ENCODE measurements at places on chromosomes 3 and 15. TPM values are rescaled to one million over a fixed set of nuclear protein-coding genes. Genes with fewer than 3 reads are reported as not detected.
A peak's percentile ranks its signal among the peaks of the same experiment; 100 is the strongest.

- DNase-seq, result no peak
These were observed 759 bp upstream of the TTBK2 start for GRCh38 chr15:42921342-42921731.

GRCh38 chr3:121834157-121834670 is 646 bp downstream of the IQCB1 start:
- no peak for DNase-seq

- no peak for DNase-seq
These were observed 67.4 kb downstream of the ATP13A5 start for GRCh38 chr3:193310914-193311723.

- no peak for DNase-seq
These were observed 28.5 kb upstream of the CMTM6 start for GRCh38 chr3:32531010-32531647.

GRCh38 chr15:80423215-80423614 is 19.0 kb downstream of the ARNT2 start:
- DNase-seq, result no peak

GRCh38 chr3:81716870-81717509 is 44.5 kb downstream of the GBE1 start:
- no peak for DNase-seq

DNA sequence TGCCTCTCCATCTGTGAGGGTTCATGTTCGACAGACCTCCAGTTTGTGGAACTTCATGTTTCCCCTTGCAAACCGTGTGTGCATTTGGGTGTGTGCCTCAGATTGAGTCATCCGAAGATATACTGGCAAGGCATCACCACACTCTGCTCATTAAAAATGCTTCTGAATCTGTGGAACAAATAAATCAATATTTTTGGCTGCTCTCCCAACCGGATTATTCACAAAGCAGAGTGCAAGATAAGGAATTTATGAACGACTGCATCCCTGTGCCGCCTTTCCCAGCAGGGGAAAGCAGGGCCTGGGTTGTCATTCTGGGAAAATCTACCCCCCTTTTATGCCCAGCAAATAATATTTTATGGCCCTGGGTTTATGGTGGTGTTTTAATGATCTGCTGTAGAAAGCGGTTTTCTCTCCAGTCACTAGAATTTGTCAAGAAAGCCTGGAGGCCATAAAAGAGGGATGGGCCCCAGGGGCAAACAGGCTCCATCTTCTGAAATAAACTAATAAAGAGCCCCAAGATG is 4.2 kb upstream of the WNT5A start:
- DNase-seq, result peak; percentile 75

DNA sequence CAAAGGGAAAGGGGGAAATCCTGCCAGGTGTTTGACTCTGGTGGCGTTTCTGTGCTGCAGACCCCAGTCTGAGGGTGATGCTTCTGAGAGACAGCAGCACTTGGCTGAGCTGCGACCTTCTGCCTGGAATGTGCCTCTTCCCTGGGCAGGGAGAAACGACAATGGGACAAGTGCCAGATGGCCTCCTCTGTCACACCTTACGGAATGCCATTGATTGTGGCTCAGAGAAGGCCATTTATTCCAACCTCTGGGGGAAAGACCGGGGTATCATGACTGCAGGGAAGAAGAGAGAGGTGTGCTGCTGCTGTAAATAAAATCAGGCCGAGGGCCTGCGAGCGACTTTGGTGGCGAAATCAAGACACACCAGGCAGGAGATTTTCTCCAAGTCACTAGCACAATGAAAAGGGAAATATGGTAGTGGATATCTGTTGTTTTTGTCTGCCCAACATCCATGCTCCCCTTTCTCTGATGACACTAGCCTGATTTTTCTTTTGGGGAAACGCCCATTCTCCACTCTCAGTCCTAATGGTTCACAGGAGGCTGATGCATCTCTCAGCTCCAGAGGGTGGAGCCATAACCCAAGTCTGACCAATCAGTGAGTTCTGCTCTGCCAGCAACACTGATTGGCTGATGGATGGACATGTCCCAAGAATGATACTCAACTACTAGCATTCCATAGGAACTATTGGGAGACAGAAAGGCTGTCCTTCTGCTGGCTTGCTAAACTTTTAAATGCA is 336.1 kb downstream of the FOXP1 start:
- no peak for DNase-seq

- DNase-seq, result peak; percentile 84
These were observed 2.0 kb upstream of the BHLHE40 start for GRCh38 chr3:4977001-4977852.

The CLDN1 gene
- total RNA-seq, result 62.1 TPM

The MUC4 gene
- total RNA-seq, result 1.0 TPM

The TNFAIP8L3 gene
- 45.9 TPM for total RNA-seq

The CFAP100 gene
- not detected for total RNA-seq

Data from uterus (tissue), 4 donors.